ENCODE measurements at places on chromosomes 5 and 9.

GRCh38 chr9:105232207-105232606 lies 12.2 kb upstream of the SLC44A1 start:
- DNase-seq = no peak

DNA sequence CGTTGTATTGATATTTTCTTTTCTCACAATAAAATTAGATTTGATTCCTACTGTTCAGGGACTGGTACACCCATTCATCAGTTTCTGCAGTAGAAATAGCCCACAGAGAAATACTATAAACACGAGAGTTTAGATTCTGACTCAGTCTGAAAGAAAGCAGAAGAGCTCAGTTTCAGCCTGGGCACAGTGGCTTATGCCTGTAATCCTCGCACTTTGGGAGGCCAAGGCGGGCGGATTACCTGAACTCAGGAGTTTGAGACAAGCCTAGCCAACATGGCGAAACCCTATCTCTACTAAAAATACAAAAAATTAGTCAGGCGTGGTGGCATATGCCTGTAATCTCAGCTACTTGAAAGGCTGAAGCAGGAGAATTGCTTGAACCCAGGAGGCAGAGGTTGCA lies 8.6 kb downstream of the ITK start:
- no peak for DNase-seq

DNA sequence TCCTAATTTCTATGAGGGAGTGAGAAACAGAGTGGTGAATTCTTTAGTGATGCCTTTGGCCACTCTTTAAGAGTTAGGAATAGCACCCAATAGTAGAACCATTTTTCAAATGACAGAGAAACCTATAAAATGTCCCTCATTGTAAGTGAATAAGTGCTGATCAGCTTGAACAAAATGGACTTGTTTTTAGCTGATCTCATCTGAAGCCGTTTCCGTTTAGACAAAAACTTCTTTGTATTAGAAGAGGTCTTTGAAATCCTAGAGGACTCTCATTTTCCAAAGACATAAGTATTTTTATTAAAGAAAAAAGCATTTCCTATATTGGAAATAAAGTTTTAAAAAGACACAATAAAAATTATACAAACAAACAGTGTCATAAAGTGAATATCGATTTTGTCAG lies 273.9 kb downstream of the ARHGEF28 start:
- no peak for DNase-seq

DNA sequence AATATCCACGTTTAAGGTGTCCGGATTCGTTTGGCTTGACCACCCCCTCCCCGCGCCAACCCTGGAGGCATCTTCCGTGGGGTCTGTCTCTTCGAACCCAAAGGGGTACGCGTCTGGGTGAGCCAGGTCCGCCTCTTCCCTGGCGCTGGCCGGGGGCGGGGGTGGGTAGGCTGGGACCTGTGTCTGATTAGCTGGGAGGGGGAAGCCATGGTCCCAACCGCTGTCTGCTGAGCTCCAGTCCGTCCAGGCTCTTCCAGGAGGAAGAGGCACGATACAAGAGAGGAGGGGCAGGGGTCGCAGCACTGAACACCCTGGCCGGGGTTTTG lies at the start of gene LVRN:
Gene LVRN (plus strand): TSS at position 237 of the 326 bp plus-strand sequence. CDS start 143 bp downstream, outside the sequence.
- no peak for DNase-seq

DNA sequence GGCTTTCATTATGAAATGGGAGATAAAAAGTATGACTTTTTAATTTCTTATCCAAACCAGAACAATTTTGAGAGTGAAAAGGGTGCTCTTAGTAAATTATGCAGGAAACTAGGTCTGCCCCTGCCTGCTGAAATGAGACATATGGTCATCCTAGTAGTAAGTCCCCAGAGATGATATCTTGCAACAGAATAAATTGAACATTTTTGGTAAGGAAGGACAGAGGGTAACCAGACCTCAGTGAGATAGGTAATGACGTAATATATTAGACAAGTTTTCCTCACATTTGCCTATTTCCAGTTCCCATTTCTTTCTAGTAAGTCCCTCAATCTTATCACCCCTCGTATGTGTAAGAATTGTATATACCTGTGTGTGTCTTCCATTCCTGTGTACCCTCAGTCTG lies 91.8 kb downstream of the EQTN start:
- DNase-seq = no peak

- DNase-seq = no peak
Observed at GRCh38 chr5:102411-103043, 10.6 kb downstream of the PLEKHG4B start.

GRCh38 chr5:88824892-88825583 lies 57.9 kb downstream of the MEF2C start:
- no peak for DNase-seq

DNA sequence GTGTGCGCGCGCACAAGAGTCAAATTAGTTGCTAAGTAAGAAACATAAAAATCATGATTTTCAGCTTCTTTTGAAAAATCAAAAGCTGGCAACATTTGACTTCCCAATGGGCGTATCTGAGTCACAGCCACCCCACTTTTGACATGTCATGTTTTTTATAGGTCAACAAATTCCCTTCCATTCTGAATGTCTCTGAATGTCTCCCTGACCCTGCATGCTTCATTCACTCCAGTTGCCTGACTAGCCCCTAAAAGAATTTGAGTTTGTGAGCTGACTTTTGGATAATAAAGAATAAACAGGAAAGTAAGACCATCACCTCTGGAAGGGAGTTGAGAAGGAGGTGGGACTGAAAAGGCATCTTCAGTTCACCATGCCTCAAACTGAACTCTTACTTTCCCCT lies 20.2 kb upstream of the GLIS3 start:
- no peak for DNase-seq

- DNase-seq = no peak
Observed at GRCh38 chr5:72114629-72115028, 7.4 kb downstream of the MAP1B start.

GRCh38 chr5:143586781-143587362 lies 183.4 kb upstream of the NR3C1 start:
- DNase-seq = no peak

DNA sequence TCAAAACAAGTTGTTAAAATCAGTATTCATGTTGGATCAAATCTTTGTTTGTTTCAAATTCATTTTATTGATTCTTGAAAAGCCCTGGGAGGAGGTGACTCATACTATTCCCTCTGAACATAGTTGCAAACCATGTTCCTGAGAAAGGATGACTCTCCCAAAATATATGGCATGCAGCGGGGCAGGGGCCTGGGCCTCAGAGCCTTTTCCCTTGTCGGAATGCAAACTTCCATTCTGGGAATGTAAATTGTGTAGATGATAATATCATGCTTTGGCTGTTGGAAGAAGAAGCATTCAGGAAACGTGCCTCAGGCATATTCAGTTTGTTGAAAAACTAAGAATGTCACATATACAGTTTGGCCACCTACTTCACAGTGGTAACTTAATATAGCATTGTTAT lies 242.0 kb downstream of the AUH start:
- no peak for DNase-seq

GRCh38 chr5:17425385-17426070 lies 72.5 kb upstream of the TAF11L2 start:
- DNase-seq = no peak

- no peak for DNase-seq
Observed at GRCh38 chr5:15255576-15255975, 244.4 kb upstream of the FBXL7 start.

GRCh38 chr5:74304536-74304935 lies 336.0 kb downstream of the ENC1 start:
- no peak for DNase-seq

- peak; percentile 71 for DNase-seq
Observed at GRCh38 chr9:85741095-85741874, 469 bp downstream of the AGTPBP1 start.

- DNase-seq = no peak
Observed at GRCh38 chr5:127898551-127899213, 184.9 kb upstream of the SLC12A2 start.

GRCh38 chr5:102049517-102049916 lies 246.6 kb downstream of the SLCO4C1 start:
- DNase-seq = no peak

DNA sequence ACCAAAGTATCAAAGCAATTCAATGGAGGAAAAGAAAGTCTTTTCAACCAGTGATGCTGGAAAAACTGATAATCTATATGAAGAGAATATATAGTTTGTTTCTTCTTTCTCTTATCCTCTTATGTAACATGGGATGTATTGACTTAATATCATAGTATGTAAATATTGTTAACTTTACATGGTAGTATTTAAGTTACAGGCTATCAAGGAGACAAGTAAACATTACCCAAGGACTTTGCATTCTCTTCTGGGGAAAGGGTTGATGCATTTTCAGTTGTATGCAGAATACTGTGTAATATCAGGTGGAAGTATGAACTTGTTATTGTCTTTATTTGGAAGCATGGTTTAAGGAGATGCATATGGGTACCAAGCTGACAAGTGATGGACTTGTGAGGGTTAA lies 9.1 kb upstream of the ARHGEF37 start:
- no peak for DNase-seq

DNA sequence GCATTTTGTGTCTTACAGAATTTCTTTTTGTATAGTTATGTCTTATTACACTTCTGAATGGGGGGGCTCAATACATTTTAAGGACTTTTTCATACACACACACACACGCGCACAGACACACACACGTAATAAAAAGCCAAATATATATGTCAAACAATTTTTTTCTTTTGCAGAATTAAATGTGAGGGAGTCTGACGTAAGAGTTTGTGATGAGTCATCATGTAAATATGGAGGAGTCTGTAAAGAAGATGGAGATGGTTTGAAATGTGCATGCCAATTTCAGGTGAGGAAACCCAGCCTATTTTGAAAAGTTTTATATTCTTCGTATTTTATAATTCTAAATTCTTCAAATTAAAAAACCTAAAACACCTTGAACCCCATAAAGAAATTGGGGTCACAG lies 25.6 kb downstream of the TMEFF1 start:
- DNase-seq = no peak

- no peak for DNase-seq
Observed at GRCh38 chr5:180775624-180776023, 27.0 kb downstream of the MGAT1 start.

DNA sequence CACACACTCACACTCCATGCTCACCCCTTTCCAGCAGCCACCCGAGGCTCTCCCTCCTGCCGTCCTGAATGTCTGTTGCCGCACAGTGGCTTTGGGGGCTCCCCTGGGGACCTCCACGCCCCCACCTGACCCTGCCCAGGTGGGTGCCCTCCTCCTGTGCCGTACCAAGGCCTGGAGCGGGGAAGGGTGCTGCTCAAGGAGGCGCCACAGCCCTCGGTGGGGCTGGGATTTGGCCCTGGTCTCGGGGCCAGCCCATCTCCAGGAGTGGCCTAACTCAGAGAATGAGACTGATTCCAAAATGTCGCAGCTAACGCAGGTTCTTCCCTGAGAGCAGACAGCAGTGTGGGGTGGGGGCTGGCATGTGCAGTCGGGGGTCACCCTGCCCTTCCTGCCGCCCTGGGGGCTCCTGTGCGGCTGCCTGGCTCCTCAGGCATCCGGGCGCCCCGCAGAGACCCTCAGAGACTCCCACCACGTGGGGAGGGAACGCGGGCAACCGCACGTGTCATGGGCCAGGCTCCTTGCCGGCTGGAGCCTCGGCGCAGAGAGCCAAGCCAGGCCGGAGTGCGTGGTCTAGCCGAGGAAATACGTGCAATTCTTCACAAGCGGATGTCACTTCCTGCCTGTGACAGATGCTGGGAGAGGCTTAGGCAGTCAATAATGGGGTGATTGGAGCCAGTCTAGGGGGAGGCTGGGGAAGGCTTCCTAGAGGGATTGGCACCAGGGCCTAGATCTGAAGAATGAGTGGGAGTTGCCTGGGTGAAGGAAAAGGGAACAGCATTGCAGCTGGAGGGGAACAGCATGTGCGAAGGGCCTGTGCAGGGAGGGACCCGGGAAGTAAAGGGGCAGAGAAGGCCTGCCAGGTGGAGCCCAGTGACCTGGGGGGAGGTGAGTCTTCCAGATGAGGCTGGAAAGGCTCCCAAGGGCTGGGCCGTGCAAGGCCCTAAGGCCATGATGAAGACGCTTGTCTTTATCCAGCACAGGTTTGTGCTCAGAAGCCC lies 44.1 kb downstream of the C9orf50 start:
- no peak for DNase-seq

DNA sequence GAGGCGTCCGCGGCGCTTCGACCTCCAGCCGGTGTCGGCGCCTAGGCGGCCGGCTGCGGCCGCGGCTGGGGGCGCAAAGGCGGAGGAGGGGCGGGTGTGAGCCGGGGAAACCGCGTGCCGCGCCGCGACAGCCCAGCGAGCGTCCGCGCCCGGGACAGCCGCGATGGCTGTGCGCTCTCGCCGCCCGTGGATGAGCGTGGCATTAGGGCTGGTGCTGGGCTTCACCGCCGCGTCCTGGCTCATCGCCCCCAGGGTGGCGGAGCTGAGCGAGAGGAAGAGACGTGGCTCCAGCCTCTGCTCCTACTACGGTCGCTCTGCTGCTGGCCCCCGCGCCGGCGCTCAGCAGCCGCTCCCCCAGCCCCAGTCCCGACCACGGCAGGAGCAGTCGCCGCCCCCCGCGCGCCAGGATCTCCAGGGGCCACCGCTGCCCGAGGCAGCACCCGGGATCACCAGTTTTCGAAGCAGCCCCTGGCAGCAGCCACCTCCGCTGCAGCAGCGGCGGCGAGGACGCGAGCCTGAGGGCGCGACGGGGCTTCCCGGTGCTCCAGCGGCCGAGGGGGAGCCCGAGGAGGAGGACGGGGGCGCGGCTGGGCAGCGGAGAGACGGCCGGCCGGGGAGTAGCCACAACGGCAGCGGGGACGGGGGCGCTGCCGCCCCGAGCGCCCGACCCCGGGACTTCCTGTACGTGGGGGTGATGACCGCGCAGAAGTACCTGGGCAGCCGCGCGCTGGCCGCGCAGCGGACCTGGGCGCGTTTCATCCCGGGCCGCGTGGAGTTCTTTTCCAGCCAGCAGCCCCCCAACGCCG lies 605 bp downstream of the CHSY3 start:
- DNase-seq = no peak

GRCh38 chr5:168291342-168291963 lies at the start of gene WWC1:
Gene WWC1 (plus strand): TSS chr5:168291645. CDS start chr5:168292153, 508 bp downstream.
- DNase-seq = no peak

All from left forelimb (tissue), 1 donor.